ENCODE measurements at places on chromosomes 1 and 21.

- DNase-seq, result no peak
These were observed 1.1 kb downstream of the KRTAP10-12 start for GRCh38 chr21:44697811-44698734.

GRCh38 chr1:179298952-179299351 lies 5.4 kb downstream of the SOAT1 start:
- no peak for DNase-seq

DNA sequence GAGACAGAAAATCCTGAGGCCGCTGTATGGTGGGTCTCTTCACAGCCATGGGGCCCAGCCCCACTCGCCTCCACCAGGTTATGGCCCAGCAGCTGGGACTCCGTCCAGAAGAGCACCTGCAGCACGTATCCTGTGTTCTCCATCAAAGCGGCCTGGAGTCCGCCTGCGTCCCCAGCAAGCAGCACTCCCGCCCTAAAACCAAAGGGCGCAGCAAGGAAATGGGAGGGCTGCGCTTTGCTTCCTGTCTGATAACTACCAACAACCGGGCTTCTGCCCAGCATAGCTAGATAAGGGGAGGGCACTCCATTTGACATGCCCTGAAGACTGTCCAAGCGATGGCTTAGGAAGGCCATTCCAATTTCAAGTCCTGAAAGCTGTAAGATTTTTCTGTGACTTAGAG lies 119.9 kb downstream of the KCNJ15 start:
- DNase-seq, result no peak

DNA sequence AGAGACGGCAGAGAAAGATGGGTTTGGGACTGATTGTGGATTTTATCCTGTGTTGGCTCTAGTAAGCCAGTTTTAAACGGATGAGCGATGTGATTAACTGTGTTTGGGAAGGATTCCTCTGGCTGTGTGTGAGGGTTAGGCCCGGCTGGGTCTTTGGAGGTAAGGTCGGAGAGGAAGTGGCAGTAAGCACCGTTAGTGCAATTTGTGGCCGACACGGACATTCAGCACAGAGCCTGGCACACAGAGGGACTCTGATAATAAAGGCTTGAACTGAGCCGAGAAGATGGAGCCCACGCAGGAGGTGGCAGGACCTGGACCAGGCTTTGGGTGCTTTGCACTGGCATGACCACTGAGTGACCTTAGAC lies 1.3 kb downstream of the MTFR1L start:
- no peak for DNase-seq

DNA sequence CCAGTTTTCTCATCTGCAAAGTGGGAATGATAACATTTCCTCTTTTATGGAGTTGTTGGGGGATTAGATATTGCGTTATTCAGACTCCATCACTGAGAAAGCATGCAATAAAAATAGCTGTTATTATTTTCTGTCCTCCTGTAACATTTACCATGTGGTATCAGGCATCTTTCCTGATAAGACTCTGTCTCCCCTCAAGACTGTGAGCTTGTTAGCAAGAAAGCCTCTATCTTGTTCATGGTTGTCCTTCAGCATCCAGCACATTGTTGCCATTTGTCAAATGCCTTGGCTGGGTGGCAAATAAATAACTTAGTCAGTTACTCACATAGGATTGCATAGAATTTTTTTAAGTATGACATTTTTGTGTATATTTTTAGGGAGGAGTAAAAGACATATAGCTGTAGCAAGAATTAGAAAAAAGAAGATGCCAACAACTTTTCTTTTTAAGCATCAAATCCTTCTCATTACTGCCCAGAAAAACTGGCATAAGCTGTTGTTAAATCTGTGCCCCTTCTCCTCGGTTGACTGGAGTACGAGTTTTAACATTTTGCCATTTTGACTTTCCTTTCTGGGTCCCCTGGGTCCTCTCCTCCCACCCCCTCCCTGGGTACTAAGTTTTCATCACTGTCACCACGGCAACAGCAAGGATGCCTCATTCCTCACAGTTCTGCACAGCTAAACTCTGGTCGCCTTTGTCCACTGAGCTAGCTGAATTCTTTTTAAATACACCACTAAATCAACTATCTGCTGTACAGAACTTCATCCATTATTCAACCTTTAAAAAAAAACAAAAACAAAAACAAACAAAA lies 1.0 kb upstream of the JAM2 start:
- DNase-seq, result no peak

GRCh38 chr1:226820941-226821718 lies 49.3 kb upstream of the PSEN2 start:
- DNase-seq, result no peak

GRCh38 chr1:246036175-246036574 lies 470.9 kb downstream of the SMYD3 start:
- DNase-seq, result no peak

DNA sequence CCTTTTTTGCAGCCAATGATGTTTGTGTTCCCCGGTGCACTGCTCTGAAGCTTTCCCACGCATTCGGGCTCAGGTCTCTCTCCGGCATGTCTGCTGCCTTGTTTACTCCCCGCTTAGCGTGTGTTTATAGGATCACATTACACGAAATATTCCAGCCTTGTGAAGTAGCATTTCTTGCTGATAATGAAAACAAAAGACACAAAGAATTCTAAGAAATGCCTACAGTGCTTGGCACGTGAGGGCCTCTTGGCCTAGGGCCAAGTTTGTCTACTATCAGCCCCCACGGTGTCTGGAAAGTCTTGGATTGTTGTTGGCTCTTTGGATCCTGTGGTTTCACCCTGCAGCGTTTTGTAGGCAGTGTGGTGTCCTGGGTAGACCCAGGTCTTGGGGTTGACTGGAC lies 11.2 kb upstream of the GSTM4 start:
- DNase-seq, result no peak

GRCh38 chr1:56462209-56462608 lies 117.2 kb downstream of the PLPP3 start:
- DNase-seq, result no peak

- DNase-seq, result no peak
These were observed at the start of gene CLSTN1 for GRCh38 chr1:9823943-9824701. Gene CLSTN1 (minus strand): TSS chr1:9823965. CDS start chr1:9823733, 232 bp downstream.

DNA sequence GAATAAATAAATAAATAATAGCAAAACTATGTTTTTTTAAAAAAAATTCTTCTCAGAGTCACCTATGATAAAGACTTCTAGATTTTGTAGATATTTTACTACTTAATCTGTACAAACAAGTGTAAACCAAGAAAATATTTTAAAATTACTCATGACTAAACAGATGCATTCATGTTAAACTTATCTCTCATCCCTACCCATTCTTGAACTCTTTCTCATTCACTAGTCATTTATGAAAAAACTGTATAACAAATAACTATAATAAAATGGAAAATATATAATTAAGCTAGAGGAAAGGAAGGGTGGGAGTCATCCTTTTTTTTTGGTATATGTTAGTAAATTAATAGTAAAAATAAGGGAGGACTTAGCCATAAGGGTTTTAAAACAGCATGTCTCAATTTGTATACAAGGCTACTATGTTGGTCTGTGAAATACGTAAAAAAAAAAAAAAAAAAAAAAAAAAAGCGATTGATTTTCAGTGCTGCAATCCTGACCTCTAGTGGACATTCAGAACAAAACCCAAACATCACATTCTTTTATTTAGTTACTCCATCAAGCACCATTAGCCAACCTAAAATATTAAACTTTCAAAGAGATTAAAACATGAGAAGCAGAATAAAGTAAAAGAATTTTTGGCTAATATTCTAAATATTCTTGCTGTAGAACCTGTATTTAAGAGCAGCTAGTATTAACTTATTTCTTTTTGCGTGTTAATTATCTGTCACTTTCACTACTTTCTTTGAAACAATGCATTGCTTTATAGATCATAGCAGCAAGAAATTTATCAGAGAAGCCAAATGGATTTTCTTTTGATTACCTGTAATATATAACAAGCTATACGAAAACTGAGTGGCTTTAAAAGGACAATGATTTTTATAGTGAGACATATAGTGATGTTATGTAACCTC lies 255.8 kb upstream of the CACYBP start:
- no peak for DNase-seq

DNA sequence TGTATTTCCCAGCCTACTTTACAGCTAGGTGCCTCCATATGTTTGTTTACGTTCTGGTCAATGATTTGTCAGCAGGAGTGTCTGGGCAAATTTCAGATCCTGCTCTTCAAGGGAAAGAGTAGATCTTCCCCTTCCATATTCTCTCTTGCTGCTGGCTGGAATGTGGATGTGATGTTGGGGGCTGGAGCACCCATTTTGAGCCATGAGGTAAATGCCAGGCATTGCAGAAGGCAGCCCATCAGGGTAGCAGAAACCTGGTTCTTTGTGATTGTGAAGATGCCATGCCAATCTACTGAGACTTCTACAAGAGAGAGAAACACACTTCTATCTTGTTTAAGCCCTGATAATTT lies 25.1 kb downstream of the RUNX1 start:
- DNase-seq, result no peak

GRCh38 chr1:175000697-175001187 lies 995 bp downstream of the CACYBP start:
- DNase-seq, result no peak

DNA sequence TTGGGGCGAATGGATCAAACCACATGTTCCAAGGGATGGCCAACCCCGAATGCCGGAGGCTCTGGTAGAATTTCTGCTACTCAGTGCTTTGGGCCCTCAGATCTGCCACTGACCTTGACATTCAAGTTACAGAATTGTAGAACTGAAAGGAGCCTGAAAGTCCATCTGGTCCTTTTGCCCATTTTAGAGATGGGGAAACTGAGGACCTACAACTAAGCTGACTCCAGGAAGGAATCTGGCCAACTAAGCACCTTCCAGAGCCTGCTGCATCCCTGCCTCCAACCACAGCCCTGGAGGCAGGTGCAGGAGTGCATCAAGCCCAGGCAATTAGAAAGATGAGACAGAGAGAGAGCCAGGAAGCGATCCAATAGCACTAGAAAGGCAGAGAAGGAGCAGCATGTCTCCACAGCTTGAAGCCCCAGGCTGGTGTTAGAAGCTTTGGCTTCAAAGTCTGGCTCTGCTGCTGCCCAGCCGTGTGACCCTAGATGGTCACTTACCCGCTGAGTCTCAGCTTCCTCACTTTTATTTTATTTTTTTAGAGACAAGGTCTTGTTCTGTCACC lies 1.3 kb upstream of the CTRC start:
- DNase-seq, result no peak

DNA sequence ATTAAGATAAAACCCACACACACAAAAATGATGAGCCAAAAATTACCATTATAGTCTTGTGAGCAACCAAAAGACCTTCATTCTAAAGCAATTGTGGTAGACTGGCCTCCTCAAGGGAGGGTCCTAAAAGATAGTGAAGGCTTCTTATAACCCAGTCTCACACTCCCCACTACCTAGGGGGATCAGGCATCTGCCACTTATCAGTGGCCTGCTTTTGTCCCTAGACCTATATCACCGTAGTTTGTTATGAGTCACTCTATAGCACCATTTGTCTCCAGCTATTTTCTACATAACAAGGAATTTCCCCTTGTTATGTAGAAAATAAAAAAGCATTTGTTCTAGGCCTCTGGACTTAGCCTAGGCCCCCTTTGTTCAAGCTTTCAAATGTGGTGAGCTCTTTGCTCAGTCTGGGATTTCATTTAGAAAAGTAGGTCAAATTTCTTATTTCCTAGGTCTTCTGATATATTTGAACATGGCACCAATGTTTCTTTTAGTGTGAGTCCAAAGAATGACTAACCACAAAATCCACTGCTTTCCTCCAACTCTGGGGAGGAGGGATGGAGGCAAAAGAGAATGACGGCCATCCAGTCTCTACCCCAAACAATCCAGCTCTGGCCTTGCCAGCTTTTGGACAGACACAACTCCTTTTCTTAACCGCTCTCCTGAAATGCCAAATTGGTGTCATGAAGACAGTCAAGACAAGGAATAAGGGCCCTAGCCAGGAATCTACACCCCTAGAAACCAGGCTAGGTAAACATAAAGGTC lies 8.9 kb downstream of the ADAR start:
- no peak for DNase-seq

- no peak for DNase-seq
These were observed 3.8 kb downstream of the IRF2BP2 start for GRCh38 chr1:234605983-234606783.

DNA sequence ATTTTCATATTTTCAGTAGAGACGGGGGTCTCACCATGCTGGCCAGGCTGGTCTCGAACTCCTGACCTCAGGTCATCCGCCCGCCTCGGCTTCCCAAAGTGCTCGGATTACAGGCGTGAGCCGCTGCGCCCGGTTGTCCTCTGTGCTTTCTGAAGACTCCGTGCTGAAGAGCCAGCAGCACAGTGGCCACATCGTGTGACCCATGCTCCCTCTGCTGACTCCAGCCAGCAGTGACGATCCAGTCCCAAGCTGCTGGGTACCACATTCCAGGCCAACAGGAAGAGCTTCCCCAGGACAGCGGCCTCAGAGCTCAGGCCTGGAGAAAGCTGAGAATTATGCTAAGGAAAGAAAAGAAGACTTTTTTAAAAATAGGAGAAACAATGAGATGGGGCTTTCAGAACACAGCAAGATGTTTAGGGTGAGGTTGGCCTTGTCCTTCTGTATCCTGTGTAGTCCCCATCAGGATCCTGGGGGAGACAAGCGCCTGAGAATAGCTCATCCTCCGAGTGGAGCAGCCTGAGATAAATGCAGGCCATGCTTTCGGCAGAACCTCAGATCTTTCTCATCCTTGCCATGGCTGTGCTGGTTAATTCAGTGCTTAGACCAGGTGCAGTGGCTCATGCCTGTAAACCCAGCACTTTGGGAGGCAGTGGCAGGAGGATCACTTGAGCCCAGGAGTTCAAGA lies 207.1 kb downstream of the SLC35F3 start:
- no peak for DNase-seq

DNA sequence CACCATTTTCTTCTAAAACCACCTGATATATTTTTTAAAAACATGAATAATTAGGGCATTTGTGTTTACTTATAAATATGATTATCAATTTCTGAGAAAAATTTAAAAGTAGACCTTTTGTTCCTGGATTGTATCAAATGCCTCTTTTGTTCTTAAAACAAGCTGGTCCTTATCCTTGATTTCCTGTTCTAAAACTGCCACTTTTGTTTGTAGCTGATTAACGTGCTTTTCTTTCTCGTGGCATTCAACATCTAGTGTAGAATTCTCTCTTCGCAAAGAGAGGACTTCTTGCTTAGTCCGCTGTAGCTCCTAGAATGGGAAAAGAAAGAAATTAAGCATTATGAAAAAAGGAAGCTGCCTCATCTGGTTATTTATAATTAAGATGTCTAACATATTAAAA lies 25.0 kb downstream of the SASS6 start:
- no peak for DNase-seq

DNA sequence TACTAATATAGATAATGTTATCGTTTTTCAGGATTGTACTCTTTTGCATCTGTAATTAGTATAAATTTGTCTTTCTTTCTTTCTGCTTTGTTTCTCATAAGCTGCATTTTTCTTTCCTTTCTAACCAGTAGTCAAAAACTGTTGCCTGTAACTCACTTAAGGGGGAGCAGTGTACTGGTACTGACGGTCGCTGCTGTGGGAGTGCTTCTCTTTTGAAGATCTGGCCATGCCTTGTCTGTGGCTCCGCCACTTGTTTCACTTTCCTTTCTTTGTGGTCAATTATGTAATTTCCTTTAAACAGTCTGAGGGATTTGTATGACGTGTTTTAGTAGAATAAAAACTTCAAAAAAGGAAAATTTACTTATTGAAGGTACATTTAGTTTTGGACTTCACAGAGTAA lies 37.0 kb downstream of the MIA3 start:
- DNase-seq, result no peak

- no peak for DNase-seq
These were observed 11.7 kb downstream of the LHX9 start for GRCh38 chr1:197928849-197929336.
